ENCODE measurements at places on chromosomes 12 and 14.

GRCh38 chr14:90426031-90426540 lies 29.3 kb downstream of the CALM1 start:
- DNase-seq, result no peak

DNA sequence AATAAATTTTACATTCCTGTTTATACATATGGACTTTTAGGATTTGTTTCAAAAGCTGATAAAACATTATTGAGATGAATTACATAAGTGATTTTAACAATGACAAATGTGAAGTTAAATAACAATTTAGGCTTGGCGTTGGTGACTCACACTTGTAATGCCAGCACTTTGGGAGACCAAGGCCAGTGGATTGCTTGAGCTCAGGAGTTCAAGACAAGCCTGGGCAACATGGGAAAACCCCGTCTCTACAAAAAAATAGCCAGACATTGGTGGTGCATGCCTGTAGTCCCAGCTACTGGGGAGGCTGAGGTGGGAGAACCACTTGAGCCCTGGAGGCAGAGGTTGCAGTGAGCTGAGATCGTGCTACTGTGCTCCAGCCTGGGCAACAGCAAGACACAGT lies 7.4 kb downstream of the ACOT2 start:
- no peak for DNase-seq

GRCh38 chr12:92784797-92785562 lies 82.2 kb downstream of the PLEKHG7 start:
- DNase-seq, result peak; percentile 96

GRCh38 chr12:46265734-46266133 lies 3.1 kb downstream of the SLC38A1 start:
- DNase-seq, result no peak

- no peak for DNase-seq
Measured at GRCh38 chr12:18457362-18457761, 196.0 kb downstream of the PIK3C2G start.
